Activated CD8-positive, alpha-beta memory T cell treated with anti-CD3 and anti-CD28 coated beads for 1 hour (primary cell): ENCODE measurements at places on chromosomes 5 and 9.

DNA sequence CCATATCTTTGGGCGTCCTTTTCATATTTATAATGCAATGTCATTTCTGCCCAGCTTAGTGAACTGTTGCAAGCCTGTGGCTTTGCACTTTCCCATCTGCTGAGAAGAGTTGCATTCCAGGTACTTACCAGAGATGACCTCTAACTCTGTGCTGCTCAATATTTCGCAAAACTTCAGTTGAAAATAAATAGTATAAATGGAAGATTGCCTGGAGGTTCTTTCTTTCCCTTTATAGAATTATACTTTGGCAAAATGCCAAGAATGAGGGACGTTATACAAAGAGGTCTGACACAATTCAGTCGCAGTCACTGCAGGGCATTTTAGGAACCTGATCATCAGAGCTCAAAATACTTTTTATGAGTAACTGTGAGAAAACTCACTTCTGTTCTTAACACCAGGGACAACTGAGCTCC, 18.9 kb upstream of the VLDLR start:
- no peak for DNase-seq

DNA sequence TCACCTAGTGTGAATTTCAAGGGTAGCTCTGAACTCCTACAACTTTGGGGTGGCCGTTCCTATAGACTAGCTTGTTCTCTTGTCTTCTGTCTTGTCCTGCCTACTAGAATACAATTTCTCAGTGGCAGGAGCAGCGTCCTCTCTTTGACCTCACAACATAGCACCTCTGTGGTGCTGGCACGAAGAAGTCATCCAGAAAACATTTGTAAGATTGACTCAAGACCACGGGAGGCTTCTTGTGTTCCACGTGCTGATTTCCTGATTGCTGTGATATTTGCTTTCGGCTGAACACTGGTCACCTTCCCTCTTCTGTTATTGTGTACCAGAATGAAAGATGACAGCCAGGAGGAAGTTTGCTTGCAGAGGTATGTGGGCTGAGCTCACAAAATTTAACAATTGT, 27.0 kb downstream of the SLC1A1 start:
- no peak for DNase-seq

DNA sequence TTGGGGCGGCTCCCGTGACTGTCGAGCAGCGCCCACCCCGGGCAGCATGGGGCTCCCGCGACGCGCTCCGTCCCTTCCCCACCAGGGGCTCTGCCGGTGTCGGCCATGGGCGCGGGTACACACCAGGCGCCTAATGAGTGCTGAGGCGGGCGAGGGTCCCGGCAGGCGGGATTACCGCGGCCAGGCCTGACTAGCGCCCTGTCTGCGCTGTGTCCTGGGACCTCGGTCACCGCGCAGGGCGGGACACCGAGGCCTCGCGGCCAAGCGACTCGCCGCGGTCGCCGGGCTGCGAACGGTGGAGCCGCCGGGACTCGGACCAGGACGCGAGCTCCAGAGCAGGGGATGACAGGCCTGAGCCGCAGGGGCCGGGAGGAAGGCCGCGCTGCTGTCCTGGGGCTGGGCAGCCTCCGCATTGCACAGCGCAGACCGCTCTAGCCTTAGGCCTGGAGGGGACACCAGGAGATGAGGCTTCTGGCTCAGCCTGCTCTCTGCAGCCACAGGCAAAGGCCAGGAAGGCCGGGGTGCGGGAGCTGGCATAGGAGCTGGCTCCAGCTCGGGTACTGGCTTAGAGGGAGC, 14.1 kb downstream of the LCN10 start:
- no peak for DNase-seq

GRCh38 chr5:87081511-87082372, 185.9 kb upstream of the RASA1 start:
- peak; percentile 1 for DNase-seq

DNA sequence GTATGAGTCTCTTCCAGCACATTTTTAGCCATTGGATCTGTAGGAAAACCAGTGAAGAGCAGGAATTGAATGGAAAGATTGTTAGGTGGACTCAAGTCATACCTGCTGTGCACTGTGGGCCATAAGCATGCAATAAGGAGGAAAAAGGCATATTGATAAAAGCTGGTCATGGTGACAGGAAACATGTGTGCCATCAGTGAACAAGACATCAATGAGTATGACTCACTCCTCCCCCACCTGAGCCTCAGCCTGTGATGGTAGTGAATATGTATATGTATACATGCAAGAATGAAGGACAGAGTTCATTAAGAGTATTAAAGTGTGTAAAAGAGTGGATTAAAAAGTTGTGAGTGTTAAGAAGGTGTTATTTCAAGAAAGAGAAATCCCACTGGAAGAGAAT, 164.5 kb downstream of the TMEM38B start:
- no peak for DNase-seq

DNA sequence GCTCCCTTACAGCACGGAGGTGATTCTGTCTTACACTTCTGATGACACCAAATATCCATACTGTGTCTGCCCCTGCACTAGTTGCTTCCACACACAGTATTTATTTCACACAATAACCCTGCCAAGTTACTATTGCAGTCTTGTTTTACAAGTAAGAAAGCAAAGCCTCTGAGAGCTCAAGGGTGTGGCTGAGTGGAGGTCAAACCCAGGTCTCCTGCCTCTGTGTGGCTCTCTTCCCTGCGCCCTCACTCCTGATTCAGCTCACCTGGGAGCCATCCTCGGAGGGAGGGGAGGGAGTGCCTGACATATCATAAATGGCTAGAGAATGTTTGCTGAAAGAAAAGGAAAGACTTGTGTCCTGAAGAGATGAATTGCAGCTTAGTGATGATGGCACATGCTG, 41.0 kb downstream of the MVB12B start:
- no peak for DNase-seq

DNA sequence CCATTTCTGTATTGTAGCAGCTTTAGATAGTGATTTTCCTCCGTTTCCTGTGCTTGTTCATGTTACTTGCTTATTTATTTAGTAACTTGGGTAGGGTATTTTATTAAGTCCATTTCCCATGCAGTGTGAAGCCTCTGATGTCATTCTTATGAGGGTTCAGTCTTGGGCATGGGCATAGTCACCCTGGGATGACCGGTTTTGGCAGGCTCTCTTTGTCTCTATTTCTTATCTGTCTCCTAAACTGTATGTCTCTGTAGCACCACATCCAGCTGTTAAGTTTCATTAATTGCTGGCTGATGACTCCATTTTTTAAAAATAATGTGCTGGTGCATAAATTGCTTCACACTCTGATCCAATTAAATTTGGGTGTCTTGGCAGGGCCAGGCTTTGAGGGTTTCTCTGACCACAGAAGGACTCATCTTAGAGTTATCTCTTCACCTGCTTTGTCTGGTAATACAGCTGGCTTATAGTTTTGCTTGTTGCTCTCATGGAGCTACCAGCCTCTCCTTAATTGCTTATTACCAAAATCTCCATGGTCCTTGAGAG, 173.3 kb upstream of the VLDLR start:
- no peak for DNase-seq

DNA sequence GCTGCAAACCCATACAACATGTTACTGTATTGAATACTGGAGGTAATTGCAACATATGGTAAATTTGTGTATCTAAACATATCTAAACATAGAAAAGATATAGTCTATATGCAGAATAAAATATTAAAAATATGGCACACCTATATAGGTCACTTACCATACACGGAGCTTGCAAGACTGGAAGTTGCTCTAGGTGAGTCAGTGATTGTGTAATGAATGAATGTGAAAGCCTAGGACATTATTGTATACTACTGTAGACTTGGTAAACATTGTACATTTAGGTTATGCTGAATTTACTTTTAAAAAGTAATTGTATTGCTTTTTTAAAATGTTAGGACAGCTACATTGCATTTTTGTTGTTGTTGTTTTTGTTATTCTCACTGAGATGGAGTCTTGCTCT, 968.8 kb downstream of the TLE1 start:
- DNase-seq = no peak

GRCh38 chr5:154117050-154117449, 73.5 kb upstream of the GALNT10 start:
- DNase-seq = no peak

- no peak for DNase-seq
Observed at GRCh38 chr5:174755106-174755505, 30.7 kb downstream of the MSX2 start.

DNA sequence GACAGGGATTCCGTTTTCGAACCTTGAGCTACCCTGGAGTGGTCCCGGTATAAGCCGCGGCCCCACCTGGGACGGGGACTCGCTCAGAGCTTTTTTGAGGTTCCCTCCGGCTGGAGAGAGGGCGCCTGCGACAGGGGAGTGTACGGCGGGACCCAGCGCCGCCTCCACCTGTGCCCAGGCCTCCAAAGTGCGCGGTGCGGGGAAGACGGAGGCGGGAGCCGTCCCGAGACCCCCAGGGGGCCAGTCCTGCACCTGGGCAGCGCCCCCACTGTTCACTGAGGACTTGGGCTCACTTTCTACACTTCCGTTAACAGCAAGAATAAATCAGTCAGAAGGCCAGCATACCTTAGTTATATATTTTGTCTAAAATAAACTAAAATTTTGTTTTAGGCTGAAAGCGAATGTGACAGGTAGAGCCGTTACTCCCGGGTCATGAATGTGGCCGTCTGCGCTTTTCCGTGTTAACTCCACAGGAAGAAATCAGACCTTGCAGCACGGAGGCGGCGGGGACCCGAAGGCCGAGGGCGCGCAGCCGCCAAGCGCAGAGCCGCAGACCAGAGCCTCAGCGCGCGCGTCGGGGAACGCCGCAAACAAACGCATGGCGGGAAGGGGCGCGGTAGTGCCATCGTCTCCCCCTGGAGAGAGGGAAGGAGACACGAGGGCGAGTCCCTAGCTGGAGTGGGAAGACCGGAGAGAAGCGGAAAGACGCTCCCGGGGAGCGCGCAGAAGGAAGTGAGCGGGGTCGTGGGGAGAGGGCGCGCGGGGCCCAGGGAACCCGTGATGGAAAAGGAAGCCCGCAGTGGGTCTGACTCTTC, 14.1 kb downstream of the TRIM7 start:
- no peak for DNase-seq

- DNase-seq = no peak
Observed at GRCh38 chr9:100813871-100814270, 214.7 kb upstream of the PLPPR1 start.

DNA sequence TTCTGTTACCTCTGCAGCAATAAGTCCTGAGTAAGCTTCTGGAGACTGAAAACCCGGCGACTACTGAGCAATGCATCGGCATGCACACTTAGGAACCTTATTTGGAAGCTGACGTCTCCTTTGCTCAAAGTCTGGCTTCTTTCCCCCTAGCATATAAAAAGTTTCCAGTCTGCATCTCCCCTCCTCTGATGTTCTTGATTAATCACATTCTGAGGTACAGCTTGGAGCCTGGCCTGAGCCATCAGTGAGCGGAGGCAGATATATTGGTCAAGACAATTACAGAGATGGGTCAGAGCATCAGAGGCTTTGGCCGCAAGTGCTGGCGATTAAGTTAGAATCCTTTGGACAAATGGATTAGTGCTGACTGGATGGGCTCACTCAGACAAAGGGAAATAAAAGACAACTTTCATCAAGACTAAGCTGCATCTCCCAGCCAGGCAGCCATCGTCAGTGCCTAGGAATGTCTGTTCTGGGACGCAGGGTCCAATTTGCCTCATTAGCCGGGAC, 140.7 kb downstream of the MTX3 start:
- no peak for DNase-seq

DNA sequence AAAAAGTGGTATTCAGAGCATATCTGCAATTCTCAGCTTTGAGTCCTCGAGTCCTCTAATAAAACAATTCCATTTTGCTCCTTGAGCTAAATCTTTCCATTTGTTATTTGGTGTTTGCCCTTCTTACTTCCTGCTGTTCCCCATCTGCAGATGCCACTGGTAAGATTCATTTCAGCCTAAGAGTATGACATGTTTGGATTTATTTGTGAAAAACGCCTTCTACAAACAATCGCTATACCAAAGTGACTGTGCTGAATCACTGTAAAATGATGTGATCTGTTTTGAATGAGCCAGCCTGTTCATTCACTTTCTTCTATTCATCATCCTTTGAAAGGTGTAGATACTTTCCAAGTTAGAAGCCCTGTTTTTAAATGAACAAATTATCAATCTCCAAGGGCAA, 27.7 kb downstream of the KCTD16 start:
- no peak for DNase-seq

GRCh38 chr9:120668399-120668798, 45.9 kb downstream of the MEGF9 start:
- no peak for DNase-seq

- DNase-seq = no peak
Observed at GRCh38 chr5:50711280-50711679, 44.8 kb downstream of the PARP8 start.

GRCh38 chr5:1118231-1118698, 6.4 kb upstream of the SLC12A7 start:
- no peak for DNase-seq

GRCh38 chr9:37619806-37620205, 27.4 kb upstream of the TOMM5 start:
- no peak for DNase-seq

GRCh38 chr5:137146402-137146890, 352.7 kb downstream of the SPOCK1 start:
- DNase-seq = no peak

- no peak for DNase-seq
Observed at GRCh38 chr9:134733480-134734232, 92.1 kb downstream of the COL5A1 start.
